ENCODE measurements at places on chromosomes 2 and 18. TPM values are rescaled to one million over a fixed set of nuclear protein-coding genes. Genes with fewer than 3 reads are reported as not detected.

PRKRA gene
- total RNA-seq = 60.4 TPM

POTEI gene
- 0.20 TPM for total RNA-seq

ZNF638 gene
- total RNA-seq = 143 TPM

PCARE gene
- not detected for total RNA-seq

DSG3 gene
- total RNA-seq = 0.07 TPM

PROM2 gene
- 3.8 TPM for total RNA-seq

STARD6 gene
- total RNA-seq = not detected

TMEM178A gene
- total RNA-seq = 14.0 TPM

DNA sequence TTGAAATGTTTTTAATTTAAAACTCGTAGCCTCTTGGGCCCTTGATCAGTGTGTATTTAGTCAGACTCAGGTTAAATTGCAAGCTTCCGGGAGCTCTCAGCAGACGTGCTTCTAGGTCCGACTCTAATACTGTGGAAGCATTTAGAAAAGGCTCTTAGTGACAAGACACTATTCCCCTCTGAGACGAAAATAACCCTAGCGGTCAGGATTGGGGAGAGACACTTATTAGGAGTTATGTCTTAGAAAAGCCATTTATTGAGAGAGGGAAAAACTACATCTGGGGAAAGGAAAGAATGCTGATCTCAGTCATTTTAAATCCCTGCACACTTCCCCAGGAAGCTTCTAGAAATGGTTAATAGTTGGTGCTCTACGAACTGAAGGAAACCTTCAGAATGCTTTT is 110.5 kb upstream of the NCK2 start:
- no peak for DNase-seq

DNA sequence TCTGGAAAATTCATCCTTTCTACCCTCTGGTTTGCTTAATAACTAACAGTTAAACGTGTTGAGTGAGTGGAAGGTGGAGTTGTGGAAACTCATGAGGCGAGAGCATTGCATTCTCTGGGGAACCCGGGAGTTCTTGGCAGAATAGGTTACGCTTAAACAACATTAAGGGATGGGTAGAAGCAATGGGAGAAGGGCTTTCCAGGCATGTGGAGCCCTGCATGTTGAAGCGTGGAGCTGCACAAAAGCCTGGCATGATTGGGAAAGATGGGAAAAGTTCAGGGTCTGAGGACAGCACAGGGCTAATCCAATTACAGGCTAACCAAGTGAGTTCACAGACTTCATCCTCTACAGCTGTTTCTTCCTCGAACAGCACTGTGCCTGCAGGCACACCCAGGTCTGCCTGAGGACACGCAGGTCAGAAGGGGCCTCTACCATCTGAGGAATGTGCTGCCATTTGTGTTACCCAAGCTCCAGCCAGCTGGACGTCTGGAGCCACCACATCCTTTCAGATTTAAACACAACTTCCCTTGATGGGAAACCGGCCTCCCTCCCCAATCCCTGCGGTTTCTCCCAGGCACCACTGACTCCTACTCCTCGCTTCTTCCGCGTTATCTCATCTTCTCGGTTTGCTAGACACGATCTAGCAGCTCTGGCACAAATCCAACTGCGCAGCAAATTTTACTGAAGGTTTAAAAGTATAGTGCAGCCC is 164.2 kb downstream of the ANTXR1 start:
- no peak for DNase-seq

DNA sequence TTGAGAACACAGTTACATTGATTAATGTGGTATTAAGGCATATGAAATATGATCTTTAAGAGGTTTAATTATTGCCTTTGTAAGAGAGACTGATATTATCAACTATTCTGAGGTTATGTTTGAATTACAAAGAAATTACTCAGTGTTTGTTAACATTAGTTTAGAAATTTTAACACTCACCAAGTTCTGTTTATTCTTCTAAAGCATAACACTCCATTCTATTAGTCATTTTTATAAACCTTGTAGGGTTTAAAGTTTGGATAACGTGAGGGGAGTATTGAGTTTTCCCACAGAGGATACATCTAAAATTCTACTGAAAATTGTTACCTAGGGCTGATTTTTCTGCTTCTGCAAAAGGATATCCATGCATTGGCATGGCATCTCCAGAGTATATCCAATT is 7.7 kb downstream of the CCDC178 start:
- DNase-seq = no peak

GRCh38 chr2:36733215-36733614 is 36.7 kb downstream of the VIT start:
- DNase-seq = no peak

DNA sequence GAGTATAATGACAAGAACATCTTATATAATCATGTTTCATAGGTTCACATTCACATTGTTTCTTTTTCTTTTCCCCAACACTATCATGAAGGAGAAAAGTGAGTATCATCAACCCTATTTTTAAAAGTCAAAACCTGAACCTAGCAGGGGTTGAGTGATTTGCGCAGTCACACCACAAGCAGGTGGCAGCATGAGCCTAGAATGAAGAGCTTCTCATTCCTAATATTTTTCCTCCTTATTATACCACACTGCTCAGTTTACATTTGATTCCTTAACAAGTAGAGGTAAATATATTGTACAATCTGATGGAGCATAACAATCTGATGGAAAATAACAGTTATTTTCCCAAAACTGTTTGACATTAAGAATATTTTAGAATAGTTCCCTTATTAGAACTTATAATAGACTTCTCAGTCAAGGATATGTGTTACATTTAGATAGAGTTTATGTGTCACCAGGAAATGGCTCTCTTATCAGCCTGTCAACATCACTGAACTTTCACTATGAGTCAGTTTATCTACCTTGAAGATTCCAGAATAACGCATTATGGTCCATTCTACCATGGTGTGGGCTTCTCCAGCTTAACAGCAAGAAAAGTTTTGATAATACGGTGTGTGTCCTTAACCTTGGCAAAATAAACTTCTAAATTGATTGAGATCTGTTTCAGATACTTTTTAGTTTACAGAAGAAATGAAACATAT is 119.5 kb downstream of the NEB start:
- DNase-seq = no peak

- DNase-seq = no peak
Observed at GRCh38 chr2:79580175-79580574, 67.3 kb downstream of the CTNNA2 start.

- no peak for DNase-seq
Observed at GRCh38 chr2:161745866-161746614, 121.8 kb downstream of the SLC4A10 start.

GRCh38 chr18:12443551-12443950 is 35.8 kb downstream of the PRELID3A start:
- no peak for DNase-seq

DNA sequence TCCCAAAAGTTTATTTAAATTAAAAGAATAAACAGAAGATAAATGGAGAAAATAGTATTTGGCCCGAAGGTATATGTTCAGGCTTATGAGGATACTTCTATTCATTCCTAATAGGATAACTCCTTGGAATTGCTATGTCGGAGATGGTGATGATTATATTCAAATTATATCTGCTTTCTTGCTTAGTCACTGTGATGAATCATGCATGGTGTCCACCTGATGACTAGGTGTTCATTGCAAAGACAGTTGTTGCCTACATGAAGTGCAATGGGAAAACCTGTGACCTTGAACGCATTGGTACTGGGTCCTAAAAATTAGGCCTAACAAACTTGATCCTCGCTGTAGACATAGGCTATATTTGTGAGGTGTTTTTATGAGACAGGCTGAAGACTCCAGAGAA is 617.3 kb upstream of the ZEB2 start:
- DNase-seq = no peak

- DNase-seq = no peak
Observed at GRCh38 chr2:7476371-7476770, 559.2 kb downstream of the RNF144A start.

- DNase-seq = no peak
Observed at GRCh38 chr2:238551091-238551490, 124.4 kb downstream of the ASB1 start.

DNA sequence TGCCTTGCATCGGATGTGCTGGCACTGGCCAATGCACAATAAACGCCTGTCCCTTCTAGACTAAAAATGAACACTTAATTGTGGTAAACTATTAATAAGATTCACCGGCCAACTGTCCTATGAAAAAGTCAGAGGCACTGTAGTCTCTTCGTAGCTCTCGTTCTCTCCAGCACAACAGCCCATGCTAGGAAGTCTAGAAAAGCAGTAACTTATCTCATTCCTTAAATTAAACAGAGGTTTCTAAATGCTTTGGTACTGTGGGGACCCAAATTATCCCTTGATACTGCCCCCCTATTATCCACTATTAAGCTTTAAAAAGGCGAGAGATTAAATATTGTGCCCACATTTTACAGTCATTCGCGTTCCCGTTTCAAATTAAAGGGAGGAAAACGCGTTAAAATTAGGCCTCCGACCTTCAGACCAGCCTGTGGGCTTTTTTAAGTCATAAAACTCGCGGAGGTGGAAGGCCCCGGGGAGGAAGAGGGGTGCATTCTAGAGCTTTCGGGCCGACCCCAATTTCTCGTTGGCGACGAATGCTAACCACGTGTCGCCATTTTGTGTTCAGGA is 1.5 kb upstream of the PCBP1 start:
- peak; percentile 56 for DNase-seq

GRCh38 chr2:100884145-100884621 is 64.2 kb downstream of the NPAS2 start:
- DNase-seq = no peak

GRCh38 chr2:118806797-118807667 is 40.4 kb downstream of the EN1 start:
- DNase-seq = no peak

- DNase-seq = no peak
Observed at GRCh38 chr2:196677404-196677803, 37.9 kb downstream of the CCDC150 start.

DNA sequence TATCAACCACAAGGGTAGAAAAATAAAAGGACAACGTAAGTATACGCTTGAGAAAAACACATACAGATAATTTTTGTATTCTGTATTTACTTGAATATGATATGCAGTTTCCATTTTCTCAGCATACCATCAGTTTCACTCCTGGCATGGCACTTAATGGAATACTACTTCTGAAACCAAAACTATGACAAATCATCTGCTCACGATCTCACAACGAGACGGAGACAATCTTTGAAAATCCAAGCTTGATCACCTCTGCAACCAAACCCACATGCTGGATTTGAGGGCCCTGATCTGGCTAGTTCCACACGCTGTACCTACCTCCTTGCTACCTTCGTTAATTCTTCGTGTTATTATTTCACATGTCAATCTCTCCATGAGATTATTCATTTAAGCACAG is 387.6 kb downstream of the NBAS start:
- DNase-seq = no peak

DNA sequence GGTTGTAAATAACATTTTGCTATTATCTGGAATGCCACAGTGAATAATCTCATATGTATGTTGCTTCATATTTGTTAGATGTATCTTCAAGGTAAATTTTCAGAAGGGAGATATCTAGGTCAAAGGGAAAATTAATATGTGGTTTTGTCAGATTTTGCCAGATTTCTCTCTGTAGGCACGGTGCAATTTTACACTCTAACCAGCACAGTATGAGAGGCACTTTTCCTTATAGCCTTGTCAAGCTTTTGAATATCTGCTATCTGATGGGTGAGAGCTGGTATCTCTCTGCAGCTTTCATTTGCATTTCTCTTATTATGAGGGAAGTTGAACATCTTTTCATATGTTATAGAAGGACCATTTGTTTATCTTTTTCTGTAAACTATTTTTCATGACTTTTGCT is 175.7 kb upstream of the PGAP1 start:
- no peak for DNase-seq
